ENCODE measurements at places on chromosomes 6 and 20.

GRCh38 chr20:6576726-6577125 is 190.8 kb upstream of the BMP2 start:
- no peak for DNase-seq

GRCh38 chr6:117781550-117781949 is 106.3 kb downstream of the NUS1 start:
- DNase-seq = no peak

GRCh38 chr6:114650891-114651290 is 308.1 kb upstream of the HS3ST5 start:
- no peak for DNase-seq

DNA sequence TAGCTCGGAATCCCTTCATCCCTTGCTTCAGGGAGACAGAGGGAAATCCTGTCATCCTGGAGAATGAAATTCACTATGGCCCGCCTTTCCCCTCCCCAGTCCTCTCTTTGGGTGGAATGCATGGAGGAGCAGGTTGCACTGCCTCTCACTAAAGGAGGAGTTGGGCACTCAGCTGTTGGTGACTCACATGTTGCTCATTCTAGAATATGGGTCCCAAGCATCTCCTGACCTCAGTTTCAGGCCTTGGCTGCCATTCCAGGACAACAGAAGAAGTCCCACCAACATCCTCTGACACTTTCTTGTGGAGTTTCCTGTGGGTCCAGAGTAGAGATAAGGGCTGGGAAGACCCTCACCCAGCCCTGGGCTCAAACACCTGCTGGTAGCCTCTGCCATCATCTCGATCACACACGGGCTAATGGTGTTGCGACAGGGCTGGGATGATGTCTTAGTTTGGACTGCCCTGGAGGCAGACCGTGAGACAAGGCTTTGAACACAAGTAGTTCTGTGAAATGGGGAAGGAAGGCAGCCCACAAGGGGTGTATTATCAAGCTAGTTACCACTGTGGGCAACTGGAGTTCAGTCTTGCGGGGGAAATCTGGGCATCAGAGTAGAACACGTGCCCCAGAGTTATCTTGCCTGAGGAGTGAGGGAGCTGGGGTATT is 52.4 kb upstream of the RNF24 start:
- DNase-seq = no peak

GRCh38 chr20:13119583-13119982 is 101.5 kb upstream of the ISM1 start:
- peak; percentile 5 for DNase-seq

- no peak for DNase-seq
Observed at GRCh38 chr20:2093883-2094282, 7.7 kb upstream of the STK35 start.

DNA sequence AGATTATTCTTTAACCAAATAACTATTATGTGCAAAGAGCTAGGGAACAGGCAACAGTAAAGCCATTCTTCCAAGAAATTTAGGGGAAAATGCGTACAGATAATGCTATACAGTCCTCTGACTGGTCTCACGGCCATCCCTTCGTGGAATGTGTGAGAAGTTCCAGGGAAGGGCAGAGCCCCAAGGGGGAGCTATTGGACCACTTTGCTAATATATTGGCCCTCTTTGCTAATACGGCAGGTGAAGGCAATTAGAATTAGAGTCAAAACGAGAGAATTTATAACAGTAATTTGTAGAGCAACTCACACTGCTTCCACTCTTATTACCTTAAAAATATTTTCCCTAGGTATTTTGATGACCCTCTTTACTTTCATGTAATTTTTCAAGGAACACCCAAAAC is 140.4 kb downstream of the IMPG1 start:
- DNase-seq = no peak

DNA sequence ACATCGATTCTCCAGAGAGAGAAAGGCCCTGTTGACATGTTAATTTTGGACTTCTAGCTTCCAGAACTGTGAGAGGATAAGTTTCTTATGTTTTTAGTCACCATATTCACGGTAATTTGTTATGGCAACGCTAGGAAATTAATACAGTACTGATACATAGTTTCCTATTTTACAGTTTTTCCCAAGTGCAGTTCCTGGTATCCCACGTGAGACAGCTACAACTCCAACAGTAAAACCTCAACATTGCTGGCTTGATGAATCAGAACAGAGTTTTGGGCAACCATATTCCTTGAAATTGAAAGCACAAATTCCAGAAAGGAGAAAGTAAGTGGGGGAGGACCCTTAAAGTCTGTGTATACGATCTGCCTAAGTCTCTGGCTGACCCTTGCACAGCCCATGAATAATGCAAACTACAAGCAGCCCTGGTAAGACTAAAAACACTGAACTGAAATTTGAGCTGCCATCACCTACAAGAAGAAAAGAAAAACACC is 505.1 kb upstream of the NRSN1 start:
- DNase-seq = no peak

DNA sequence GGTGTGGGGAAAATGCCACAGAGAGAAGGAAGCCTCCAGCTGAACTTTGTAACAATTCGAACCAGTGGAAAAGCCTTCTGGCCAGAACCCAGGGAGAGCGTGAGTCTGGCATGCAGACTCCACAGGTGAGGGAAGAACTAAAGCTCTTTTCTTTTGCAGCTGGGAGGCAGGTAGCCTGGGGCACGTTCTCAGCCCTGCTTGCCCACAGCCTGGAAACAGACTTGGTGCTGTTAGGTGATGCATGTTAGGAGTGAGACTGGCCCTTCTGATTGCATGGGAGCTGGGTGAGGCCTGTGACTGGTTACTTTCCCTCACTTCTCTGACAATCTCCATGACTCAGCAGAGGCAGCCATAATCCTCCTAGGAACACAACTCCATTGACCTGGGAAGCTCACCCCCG is 34.2 kb downstream of the PROKR2 start:
- DNase-seq = no peak

Measured in stimulated activated CD4-positive, alpha-beta T cell treated with anti-CD3 and anti-CD28 coated beads, Interleukin-2, amount 100 ng/mL, for 24 hours (primary cell).